ENCODE measurements at places on chromosomes 6 and 20. TPM values are rescaled to one million over a fixed set of nuclear protein-coding genes. Genes with fewer than 3 reads are reported as not detected.

Gene DEFB124
- 0.32 TPM for total RNA-seq

Gene NANP
- total RNA-seq = 8.1 TPM

Gene C20orf144
- total RNA-seq = 0.08 TPM

Gene ZBP1
- total RNA-seq = not detected
